ENCODE measurements at places on chromosomes 12 and 14.
A peak's percentile ranks its signal among the peaks of the same experiment; 100 is the strongest.

DNA sequence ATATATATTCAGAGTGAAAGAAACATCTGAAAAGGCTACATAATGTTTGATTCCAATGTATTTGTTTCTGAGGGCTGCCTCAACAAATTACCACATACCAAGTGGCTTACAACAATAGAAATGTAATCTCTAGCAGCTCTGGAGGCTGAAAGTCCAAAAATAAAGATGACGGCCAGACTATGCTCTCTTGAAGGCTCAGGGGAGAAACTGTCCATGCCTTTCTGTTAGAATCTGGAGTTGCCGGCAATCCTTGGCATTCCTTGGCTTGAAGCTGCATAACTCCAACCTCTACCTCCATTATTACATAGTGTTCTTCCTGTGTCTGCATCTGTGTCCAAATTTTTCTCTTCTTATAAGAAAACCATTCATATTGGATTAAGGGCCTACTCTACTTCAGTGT lies 68.1 kb upstream of the PLEKHG7 start:
- no peak for DNase-seq

DNA sequence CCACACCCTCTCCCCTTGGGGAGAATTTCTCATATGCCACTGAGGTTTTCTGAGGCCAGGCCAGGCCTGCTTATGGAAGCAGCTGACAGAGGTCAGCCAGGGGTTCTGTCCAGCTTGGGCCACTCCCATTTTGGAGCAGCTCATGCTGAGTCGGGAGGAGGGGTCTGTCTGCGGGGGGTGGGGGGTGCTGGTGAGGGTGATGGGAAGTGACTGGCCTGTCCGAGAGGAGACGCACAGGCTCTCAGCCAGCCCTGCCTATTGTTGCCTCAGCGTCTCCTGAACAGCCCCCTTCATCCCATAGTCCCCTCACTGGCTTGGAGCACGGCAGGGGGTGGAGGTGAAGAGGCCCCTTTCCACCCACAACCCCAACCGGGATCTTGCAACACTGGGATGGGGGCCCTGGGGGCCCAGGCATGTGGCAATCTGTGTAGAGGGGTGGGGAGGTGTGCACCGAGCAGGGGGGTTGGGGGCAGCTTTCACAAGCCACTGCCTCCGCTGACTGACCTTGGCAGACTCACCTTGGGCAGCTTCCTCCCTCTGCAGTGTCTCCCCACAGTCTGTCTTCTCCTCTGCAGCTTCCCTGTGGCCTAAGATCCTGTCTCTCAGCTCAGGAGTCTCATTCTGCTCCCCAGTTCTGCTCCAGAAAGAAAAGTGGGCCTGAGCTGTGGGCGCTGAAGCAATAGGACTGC lies 5.5 kb downstream of the CEBPE start:
- no peak for DNase-seq

GRCh38 chr12:120903412-120904196 lies 554 bp downstream of the SPPL3 start:
- DNase-seq, result no peak

- DNase-seq, result no peak
Measured at GRCh38 chr14:105853089-105853906, 326.9 kb downstream of the TMEM121 start.

- no peak for DNase-seq
Measured at GRCh38 chr14:50953502-50953901, 9.2 kb upstream of the PYGL start.

- no peak for DNase-seq
Measured at GRCh38 chr14:30657606-30658163, 35.6 kb downstream of the SCFD1 start.

GRCh38 chr12:49404956-49405355 lies 37.7 kb downstream of the SPATS2 start:
- no peak for DNase-seq

DNA sequence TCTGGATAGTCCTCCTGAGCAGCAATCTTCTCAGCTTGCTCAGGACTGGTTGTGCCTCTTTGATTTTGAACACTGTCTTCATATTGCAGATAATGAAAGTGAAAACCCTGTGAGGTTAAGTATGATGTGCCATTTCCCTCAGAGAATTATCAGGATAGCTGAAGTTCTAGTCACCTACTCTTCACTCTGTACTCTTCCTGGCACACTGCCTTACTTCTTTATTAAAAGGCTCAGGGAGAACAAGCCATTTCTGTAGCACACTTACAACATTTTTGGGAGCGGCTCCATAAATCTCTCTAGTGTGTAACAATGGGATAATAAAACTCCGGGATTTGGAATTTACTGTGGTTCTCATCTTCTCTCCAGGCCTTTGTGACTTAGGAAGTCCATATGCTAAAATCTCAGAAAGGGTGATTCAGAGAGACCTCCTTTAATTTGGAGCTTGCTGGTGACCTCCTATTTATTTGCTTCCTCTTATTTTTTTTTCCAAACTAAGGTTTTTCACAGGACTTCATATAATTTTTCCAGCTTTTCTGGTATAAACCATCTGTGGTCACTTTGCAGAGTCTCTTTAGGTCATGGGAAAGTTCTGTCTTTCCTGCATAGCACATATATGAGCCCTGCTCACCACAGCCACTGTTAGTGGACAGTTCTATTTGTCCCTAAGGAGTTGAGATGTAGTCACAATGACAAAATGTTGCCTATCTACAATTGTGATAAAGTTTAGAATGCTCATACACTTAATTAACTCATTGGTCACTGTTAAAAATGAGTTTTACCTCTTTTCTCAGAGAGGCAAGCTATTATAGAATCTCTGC lies 53.5 kb upstream of the LDHB start:
- peak; percentile 43 for DNase-seq

DNA sequence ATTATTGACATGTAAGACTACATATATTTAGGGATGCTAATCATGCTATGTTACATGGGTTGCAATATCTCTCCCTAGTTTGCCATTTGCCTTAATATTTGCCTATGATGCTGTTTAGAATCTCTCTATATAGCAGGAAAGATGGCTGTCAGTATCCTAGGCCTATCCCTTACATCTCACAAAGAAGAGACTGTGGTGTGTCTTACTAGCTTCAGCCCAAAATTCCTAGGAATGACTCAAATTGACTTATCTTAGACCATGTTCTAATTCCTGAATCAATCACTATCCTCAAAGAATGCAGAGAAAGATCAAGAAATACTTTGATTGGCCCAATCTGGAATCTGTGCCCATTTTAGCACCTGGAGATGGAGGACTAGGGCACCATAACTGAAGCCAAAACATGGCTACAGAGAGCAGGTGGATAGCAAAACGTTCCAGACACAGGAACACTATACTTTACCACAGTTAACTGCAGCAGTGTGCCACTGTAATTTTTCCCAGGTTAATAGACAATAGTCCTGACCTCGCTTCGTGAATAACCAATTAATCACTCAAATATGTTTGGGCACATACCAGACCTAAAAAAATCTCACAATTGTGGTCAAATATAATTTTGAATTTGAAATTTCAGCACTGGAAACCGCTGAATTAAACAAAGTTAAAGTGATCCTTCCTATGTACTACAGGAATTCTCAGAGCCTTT lies 32.7 kb upstream of the GLIPR1 start:
- DNase-seq, result no peak

GRCh38 chr12:96427269-96427729 lies 27.1 kb upstream of the CDK17 start:
- DNase-seq, result peak; percentile 100

- DNase-seq, result no peak
Measured at GRCh38 chr12:91974541-91975085, 171.0 kb downstream of the BTG1 start.

GRCh38 chr12:45575417-45575816 lies 154.1 kb upstream of the ARID2 start:
- DNase-seq, result no peak

- DNase-seq, result no peak
Measured at GRCh38 chr12:88181881-88182280, 39.8 kb downstream of the TMTC3 start.

- DNase-seq, result no peak
Measured at GRCh38 chr14:76718306-76719040, 42.8 kb upstream of the VASH1 start.

DNA sequence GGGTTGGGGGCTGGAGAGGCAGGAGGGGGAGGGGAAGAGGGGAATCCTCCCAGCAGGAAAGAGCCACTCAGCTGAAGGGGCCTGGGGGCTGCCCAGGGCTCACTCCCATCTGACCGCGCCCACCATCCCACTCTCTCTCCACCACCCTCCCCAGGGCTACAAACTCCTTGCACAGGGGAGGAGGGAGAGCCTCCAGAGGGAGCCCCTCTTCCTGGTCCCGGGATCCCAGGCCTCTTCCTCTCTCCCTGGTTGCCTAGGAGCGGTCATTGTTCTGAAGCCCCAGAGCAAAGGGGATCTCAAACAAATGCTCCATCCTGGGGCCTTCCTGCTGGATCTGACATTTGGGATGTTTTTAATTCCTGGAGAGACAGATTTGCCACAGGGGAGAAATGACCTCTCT lies 39.8 kb upstream of the DLK1 start:
- no peak for DNase-seq

DNA sequence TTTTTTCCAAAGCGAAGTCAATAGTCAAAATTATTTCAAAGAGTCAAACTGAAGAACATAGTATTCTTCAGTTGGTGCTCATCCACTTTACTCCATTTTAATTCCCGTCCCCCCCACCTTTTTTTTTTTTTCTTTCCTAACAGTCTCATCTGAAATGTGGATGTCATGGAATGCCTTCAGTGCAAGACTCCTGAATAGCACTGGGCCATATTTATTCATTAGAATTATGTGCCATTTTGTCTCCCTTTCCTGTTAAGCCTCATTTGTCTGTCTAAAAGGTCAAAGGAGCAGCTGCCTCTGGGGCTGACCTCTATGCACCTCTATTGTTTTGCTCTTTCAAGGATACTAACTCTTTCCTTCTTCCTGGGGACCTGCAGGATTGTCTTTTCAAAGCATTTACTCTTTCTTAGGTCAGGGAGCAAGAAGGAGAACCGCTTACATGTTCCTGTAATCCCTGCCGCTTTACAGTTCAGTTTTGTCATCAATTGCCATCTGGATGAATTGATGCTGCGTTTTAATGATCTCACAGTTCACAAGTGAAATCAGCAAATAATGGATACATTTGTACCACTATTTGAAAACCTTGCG lies 310.6 kb downstream of the NPAS3 start:
- DNase-seq, result no peak

DNA sequence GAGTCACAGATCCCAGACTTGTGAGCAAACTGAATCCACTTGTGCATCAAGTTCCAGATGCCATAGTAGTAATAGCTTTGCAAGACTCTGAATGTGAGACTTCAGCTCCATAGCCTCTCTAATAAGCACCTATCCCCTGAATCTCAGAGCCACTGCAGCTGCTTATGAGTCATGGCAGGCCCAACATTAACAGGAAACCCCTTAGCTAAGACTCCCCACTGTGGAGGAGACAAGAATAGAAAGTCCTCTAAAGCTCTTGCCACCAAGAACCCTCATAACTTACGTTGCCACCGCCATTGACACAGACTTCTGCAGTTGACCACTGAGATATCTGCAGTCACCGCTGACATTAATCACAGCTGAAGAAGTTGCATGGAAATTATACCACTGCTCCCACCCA lies 62.9 kb upstream of the PDE3A start:
- no peak for DNase-seq

- no peak for DNase-seq
Measured at GRCh38 chr12:39365364-39366001, 77.4 kb downstream of the KIF21A start.

DNA sequence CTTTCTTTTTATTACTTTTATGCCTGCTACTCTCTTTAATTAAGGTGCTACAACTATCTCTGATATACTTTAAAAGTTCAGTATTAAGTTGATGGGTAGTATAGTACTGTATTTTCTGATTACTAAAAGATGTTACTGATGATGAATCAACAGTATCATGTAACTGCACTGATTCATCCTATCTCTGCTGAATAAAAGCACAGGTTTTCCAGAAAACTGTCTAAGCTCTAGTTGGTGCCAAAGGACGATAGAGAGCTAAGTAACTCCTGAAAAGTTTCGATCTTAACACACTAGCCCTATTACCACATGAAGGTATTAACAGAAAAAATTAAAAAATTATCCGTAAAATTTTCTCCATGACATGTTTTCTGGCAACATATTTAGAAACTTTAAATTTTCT lies 2.1 kb downstream of the SCAF11 start:
- DNase-seq, result no peak

DNA sequence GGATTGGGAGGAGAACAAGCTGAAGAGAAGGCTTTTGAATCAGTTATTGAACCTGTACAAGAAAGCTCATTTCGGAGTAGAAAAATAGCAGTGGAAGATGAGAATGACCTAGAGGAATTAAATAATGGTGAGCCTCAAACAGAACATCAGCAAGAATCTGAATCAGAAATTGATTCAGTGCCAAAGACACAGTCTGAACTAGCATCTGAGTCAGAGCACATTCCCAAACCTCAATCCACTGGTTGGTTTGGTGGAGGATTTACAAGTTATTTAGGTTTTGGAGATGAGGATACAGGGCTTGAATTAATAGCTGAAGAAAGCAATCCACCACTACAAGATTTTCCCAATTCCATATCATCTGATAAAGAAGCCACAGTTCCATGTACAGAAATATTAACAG lies 13.5 kb downstream of the MIA2 start:
- peak; percentile 67 for DNase-seq

- DNase-seq, result no peak
Measured at GRCh38 chr14:99722741-99723140, 38.6 kb downstream of the CYP46A1 start.

- DNase-seq, result peak; percentile 42
Measured at GRCh38 chr12:38886064-38886463, 19.3 kb downstream of the CPNE8 start.

GRCh38 chr12:83865431-83865830 lies 1047.2 kb downstream of the SLC6A15 start:
- no peak for DNase-seq

DNA sequence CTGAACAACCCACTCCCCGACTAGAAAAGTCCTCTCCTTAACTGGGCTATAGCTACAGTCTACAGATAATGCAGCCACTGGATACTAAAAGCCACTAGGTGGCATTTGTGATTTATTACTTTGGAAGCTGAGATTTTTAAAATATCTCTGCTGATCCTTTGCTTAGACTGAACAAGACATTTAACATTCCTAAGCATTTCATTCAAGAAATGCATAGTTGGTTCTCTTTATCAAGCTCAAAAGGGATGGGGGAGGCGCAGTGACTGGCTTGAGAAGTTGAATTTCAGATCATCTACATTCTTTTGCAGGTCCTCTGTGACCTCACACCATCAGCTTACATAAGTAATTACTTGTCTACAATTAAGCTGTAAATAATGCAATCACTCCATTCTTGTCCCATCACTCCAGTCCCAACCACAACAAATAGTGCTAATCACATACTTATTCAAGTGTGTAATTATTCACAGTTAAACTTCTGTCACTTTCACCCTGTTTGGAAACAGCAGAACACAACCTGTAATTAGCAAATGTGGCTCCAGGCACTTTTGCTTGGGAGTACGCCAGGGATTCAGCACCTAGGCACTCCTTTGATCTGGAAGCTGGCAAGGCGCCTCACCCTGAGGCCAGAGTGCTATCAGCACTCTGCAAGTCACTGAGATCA lies 203.6 kb downstream of the NOVA1 start:
- no peak for DNase-seq

GRCh38 chr12:42804928-42805327 lies 215.4 kb upstream of the PRICKLE1 start:
- DNase-seq, result no peak

GRCh38 chr14:73342670-73343069 lies 105.4 kb downstream of the PAPLN start:
- DNase-seq, result no peak
